ENCODE measurements at places on chromosomes 3 and 15. TPM values are rescaled to one million over a fixed set of nuclear protein-coding genes. Genes with fewer than 3 reads are reported as not detected.

DNA sequence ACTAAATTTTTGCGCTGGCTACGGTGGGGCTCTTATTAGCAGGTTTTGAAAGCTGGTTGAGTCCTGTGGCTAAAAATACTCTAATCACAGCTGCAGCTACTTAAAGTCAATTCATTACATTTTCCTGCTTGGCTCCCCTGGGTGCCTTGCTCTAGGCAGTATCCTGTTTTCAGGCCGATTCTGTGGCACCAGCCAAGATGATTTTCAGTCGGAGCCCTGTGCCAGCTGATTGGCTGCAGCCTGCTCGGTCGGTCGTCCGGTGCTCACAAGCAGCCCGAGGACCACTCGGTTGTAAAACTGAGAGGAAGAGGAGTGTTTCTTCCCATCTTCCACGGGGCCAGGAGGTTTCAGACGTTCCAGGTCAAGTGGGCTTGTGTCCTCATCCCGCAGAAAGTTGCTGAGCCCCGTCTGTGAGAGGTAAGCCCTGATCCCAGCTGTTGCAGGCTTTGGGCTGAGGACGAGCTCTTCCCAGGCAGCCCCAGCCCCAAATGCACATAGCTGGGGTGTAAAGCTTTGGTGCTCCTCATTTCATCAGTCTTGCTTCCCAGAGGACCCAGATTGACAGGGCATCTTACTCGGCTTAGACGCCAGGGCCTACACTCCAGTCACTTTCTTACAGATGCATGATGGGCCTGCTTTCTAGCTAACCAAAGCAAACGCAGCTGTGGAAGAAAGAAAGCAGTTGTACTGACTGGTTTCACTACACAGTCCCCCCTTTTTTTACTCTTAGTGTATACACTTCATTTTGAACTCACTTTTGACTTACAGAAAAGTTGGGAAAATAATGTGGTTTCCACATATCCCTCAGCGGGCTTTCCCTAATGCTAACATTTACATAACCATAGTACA is 15.9 kb downstream of the LYSMD4 start:
- no peaks in the 10 kb centered on the region for H3K27me3 ChIP-seq
- peaks cover 11% of the 10 kb centered on the region for H3K36me3 ChIP-seq
- H3K4me1 ChIP-seq, result peaks cover 7% of the 10 kb centered on the region
- DNase-seq, result no peak
- no peak overlapping the region for H3K4me3 ChIP-seq

DNA sequence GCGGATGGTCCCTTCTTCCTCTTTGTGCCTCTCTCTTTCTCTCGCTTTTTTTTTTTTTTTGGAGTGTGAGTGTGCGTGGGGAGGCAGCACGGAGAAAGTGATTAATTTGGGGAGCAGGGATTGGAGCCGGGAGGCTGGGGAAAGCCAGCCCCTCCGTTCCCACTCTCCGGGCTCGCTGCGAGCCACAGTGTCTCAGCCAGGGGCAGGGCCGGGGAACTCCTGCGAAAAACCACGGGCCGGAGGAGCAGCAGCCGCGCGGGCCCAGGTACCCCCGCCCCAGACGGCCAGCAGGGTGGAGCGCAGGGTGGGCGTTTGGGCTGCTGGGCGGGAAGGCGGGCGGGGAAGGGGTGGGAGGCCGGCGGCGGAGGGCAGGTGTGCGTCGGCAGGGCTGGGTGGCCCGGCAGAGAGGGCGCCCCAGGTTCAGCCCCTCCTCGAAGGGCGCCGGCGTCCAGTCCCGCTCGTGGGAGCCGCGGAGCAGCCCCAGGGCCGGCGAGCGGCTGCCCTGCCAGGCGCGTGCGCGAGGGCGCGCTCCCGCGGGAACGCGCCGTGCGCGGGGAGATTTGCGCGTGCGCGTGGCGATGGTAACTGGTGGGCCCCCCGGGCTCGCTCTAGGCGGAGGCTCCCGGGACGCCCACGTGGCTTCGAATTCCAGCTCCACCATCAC is 1.4 kb downstream of the CHL1 start:
- no peaks in the 10 kb centered on the region for H3K27me3 ChIP-seq
- H3K4me3 ChIP-seq, result no peak overlapping the region
- no peak overlapping the region for H3K27ac ChIP-seq
- no peaks in the 10 kb centered on the region for H3K36me3 ChIP-seq
- DNase-seq, result no peak

Gene PSTPIP1
- not detected for total RNA-seq

DNA sequence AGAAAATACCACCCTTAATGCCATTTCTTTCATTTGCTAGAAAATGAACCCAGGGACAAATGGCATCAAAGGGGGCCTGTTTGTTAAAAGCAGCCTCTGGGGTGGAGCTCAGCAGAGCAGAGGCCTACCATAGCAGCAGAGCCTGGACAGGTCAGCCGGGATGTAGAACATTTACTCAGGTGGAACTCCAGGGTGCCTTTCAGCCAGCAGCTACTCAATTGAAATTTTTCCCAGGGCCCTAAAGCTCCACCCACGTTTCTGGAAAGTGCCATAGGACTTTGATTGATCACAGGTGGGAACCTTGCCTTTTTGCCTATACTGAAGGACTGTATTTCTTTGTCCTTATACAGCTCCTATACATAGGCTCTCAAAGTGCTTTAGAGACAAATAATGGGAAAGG is 74.5 kb upstream of the C15orf61 start:
- no peak overlapping the region for H3K4me3 ChIP-seq
- H3K4me1 ChIP-seq, result no peaks in the 10 kb centered on the region
- H3K36me3 ChIP-seq, result no peaks in the 10 kb centered on the region

DNA sequence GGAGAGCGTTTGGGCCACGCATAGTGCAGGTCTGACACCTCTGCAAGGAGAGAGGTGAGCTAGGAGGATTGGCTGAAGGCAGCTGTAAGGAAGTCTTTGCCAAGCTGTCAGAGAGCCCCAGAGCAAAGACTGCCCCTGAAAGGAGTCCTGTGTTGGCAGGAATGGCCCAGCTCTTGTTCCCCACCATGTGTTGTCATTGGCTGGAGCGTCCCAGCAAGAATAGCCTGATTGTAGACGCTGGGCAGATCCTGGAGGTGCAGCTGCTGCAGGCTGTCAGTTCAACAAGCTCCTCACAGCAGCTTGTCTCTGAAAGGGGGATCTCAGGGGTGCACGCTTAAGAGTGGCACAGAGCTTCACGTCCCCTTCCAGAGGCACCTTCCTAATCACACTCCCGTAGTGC is 237.6 kb downstream of the FEZF2 start:
- H3K36me3 ChIP-seq, result no peaks in the 10 kb centered on the region
- no peak overlapping the region for H3K27ac ChIP-seq
- no peak overlapping the region for H3K4me3 ChIP-seq
- DNase-seq, result no peak
- no peaks in the 10 kb centered on the region for H3K27me3 ChIP-seq

GRCh38 chr3:110881069-110881468 is 190.5 kb upstream of the NECTIN3 start:
- H3K27ac ChIP-seq, result no peak overlapping the region
- no peak for DNase-seq
- H3K36me3 ChIP-seq, result no peaks in the 10 kb centered on the region
- no peaks in the 10 kb centered on the region for H3K27me3 ChIP-seq
- no peak overlapping the region for H3K4me3 ChIP-seq

- peaks cover 19% of the 10 kb centered on the region for H3K4me1 ChIP-seq
- no peak for DNase-seq
- no peaks in the 10 kb centered on the region for H3K27me3 ChIP-seq
- no peak overlapping the region for H3K4me3 ChIP-seq
- H3K36me3 ChIP-seq, result no peaks in the 10 kb centered on the region
- H3K27ac ChIP-seq, result no peak overlapping the region
Measured at GRCh38 chr3:177517906-177518305, 320.6 kb upstream of the TBL1XR1 start.

Gene ICE2
- total RNA-seq, result 25.1 TPM

Gene HCN4
- not detected for total RNA-seq

Data from SJSA1 (cell line).